SW 1271 (cell line): ENCODE measurements at places on chromosomes 6 and 20.

GRCh38 chr20:17523326-17523725 is 7.9 kb downstream of the BFSP1 start:
- DNase-seq, result no peak

- DNase-seq, result no peak
Measured at GRCh38 chr6:44478158-44478557, 90.7 kb downstream of the CDC5L start.

DNA sequence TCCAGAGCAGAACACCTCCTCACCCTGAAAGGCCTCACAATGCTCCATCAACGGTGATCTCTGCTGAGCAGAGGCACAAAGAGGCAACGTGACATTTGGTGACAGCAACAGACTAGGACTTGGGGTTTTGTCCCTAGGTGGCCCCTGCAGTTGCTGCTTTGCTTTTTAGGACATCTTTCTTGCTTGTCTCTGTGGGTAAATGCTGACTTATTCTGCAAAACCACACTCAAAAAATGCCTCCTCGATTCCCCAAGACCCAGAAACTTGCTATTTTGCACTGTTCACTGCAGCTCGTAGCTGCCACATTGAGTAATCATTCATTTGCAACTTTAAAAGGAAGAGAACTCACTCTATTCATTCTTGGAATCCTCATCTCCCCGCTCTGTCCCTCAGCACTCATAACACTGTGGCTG is 209.9 kb downstream of the LY86 start:
- no peak for DNase-seq

GRCh38 chr6:44580901-44581300 is 193.4 kb downstream of the CDC5L start:
- no peak for DNase-seq

GRCh38 chr6:11155589-11155988 is 44.1 kb upstream of the ERVFRD-1 start:
- DNase-seq, result no peak

- DNase-seq, result no peak
Measured at GRCh38 chr6:136586295-136586694, 36.1 kb upstream of the MAP7 start.

GRCh38 chr6:127342296-127342945 is 988 bp downstream of the ECHDC1 start:
- no peak for DNase-seq

DNA sequence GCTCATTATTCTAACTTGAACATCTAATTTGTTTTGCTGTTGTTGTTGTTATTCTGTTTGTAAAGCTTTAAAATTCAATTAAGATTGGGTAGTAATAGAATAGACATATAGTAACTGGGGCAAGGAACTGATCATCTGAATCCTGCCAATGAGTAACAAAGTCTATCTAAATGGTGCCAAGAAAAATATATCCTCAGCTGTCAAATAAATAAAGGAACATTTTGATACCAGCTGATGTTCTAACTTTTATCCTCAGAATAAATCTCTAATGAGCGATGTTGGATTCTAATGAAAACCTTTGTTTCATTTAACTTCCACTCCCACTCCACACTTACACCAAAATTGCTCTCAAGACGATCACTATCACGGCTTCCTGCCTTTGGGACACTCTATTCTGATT is 210.9 kb downstream of the TINAG start:
- DNase-seq, result no peak

- DNase-seq, result no peak
Measured at GRCh38 chr6:157586088-157586414, 205.1 kb downstream of the ZDHHC14 start.

- DNase-seq, result no peak
Measured at GRCh38 chr6:83310046-83310445, 116.9 kb downstream of the RWDD2A start.

DNA sequence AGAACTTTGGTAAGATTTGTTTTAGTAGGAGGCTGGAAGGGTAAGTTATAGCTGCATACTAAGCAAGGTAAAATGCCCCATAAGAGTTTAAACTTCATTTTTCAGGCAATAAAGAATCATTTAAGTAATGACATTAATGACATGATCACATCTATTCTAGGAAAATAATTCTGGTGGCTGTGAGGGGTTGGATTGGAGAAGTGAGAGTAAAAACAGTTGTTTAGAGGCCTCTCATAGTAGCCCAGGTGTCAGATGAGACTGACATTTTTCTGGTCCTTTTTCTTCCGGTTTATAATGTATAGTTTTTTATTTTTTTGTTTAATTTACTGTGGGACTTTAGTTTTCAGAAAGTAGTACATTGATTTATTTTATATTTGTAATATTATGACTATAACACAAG is 40.8 kb downstream of the ITCH start:
- DNase-seq, result no peak

- no peak for DNase-seq
Measured at GRCh38 chr6:169425628-169426370, 172.2 kb upstream of the THBS2 start.

DNA sequence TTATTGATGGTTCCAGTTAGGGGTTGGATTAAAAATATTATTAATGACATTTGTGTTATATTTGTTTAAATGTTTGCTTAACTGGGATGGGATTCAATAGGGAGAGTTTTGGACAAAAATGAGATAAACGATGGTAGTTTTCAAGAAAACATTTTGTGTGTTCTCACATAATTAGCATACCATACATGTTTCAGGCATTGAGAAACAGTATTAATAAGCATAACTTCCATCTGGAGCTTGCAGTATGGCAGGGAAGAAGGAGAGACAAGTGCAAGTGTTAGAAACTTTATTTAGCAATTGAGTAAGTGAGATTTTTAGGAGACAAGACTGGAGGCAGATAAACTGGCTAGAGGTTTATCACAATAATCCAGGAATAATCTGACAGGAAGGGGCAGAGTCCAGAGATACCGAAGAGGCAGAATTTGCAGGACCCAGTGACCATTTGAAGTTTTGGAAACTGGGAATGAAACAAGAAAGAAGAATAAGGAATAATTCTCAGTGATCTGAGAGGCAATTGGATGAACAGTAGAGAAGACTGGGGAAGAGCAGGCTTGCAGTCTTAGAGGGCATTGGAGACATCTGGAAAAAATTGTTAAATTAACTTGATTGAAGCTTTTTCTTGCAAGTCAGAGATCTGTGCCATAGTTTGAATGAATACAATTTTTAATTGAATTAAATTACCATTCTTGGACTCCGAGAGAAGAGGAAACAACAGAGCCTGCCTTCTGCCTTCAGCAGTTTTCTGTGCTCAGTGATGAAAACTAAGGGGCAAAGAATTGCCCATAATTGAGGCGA is 73.0 kb upstream of the PTCHD4 start:
- no peak for DNase-seq

GRCh38 chr6:68126089-68126749 is 508.9 kb upstream of the ADGRB3 start:
- no peak for DNase-seq

GRCh38 chr20:37160683-37161082 is 18.4 kb upstream of the RPN2 start:
- no peak for DNase-seq
